Hindlimb muscle (tissue), 1 donor: ENCODE measurements at places on chromosomes 4 and X.
A peak's percentile ranks its signal among the peaks of the same experiment; 100 is the strongest.

DNA sequence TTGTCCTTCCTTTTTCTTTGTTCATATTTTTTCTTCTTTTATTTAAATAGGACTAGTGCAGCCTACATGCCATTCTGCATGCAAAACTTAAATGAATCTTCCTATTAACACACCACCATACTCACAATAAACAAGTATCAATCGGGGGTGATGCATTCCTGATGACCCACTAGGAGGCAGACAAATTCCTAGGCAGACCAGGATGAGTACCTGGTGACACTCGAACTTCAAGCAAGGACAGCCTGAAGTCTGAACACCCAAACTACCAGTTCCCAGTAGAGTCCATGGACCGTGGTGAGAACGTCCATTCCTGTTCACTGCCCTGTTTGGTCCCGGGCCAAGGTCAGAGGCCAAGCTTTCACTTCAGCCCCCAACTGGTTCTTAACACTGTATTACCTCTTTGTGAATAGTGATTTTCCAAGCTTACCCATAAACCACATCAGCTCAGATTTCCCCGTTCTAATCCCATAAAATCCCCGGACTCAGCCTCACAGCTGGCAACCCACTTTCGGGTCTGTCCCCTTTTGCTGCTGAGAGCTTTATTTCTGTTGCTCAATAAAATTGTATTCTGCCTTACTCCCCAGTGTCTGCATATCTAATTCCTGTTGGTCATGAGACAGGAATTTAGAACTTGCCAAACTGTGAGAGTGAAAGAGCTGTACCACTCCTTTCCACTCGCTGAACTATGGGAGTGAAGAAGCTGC lies 1286.6 kb downstream of the FSTL5 start:
- no peak for DNase-seq

GRCh38 chrX:3532581-3533085 lies 180.8 kb downstream of the PRKX start:
- DNase-seq: no peak

GRCh38 chrX:118325453-118325852 lies 20.5 kb upstream of the WDR44 start:
- DNase-seq: no peak

DNA sequence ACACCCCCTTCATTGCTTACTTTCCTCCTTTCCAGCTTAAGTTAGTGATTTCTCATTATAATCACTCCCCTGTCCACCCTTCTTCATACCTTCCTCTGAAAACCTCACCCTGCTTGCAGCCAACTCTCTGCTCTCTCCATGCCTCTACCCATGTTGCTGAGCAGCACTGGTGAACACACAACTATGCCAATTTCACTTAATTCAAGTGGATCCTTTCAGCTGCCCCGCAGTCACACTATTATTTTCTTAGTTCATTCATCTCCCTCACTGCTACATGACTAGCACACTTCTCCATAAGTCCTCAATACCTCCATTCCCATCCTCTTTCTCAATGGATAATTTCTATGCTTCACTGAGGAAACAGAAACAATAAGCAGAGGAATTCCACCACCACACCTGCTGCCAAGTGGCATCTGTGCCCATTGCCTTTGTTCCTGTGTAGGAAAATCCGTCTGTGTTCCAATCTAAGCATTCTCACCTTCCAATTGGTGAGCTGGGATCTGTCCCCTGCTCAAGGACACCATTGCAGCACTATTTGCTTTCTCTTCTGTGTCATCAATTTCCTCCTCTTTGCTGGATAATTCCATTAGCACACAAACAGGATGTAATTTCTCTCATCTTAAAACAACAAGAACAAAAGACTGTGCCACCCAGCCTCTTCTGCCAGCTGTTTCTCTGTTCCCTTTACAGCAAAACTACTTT lies 25.2 kb upstream of the PRSS48 start:
- no peak for DNase-seq

DNA sequence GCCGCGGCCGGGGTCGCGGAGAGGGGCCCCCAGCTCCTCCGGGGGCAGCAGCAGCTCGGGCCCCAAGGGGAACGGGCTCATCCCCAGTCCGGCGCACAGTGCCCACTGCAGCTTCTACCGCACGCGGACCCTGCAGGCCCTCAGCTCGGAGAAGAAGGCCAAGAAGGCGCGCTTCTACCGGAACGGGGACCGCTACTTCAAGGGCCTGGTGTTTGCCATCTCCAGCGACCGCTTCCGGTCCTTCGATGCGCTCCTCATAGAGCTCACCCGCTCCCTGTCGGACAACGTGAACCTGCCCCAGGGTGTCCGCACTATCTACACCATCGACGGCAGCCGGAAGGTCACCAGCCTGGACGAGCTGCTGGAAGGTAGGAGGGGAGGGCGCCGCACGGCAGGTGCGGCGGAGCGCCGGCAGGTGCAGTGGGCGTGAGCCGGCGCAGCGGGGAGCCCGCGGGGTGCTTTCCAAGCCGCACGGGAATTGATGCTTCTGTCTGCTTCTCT lies 886 bp downstream of the DCLK2 start:
- DNase-seq: peak; percentile 37

GRCh38 chrX:140723121-140723715 lies 13.7 kb downstream of the LINC00632 start:
- DNase-seq: no peak

DNA sequence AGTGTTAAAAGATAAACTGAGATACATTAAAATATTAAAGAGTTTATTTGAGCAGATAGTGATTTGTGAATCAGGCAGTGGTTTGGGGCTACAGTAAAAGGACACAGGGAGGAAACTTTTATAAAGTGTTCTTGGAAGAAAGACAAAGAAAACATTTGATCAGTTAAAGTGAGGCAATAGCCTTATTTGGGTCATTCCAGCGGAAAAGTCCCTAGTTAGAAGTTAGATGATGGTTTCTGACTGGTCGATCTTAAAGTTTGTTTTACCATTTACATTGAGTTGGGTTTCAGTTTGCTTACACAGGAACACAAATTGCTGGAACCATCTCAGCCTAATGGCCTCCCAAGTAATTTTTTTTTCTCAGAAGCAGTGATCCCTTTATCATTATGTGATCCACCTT lies 69.7 kb downstream of the PPP1R2C start:
- no peak for DNase-seq

GRCh38 chr4:27514711-27515110 lies 654.1 kb downstream of the STIM2 start:
- DNase-seq: no peak

GRCh38 chr4:122980860-122981259 lies 58.5 kb upstream of the NUDT6 start:
- DNase-seq: no peak

DNA sequence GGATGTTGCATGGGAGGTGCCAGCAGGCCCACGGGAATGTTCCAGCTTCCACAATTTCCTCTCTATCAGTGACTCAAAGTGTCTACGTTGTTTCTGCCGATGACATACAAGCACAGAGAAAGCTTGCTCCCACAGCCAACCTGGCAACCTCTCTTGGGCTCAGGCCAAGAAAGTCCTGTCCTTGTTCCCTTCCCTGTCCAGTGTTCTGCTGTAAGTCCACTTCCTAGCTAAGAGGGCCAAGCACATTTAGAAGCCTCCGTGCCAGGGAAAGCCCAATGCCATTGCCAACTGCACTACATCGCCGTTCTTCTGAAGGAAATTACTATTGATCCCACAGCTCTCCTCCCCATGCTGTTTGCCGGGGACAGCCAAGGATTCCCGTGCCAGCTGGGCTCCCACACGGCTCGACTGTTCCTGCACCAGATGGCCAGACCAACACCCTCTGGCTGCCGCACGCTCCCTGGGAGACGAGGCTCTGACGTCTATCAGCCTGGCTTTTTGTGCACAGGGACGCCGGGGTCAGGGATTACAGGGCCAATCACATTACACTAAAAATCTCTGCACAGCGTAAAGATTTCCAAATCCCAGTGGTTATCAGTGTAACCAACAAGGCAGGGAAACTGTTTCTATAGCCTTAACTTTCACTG lies 284.0 kb downstream of the BCOR start:
- peak; percentile 43 for DNase-seq

GRCh38 chr4:133584714-133585113 lies 435.6 kb downstream of the PCDH10 start:
- DNase-seq: no peak

- no peak for DNase-seq
These were observed 91.3 kb upstream of the DCLK2 start for GRCh38 chr4:149986917-149987316.

GRCh38 chr4:47088298-47088697 lies 56.9 kb downstream of the GABRB1 start:
- DNase-seq: no peak

GRCh38 chr4:119014658-119015057 lies 121.0 kb upstream of the MYOZ2 start:
- DNase-seq: no peak

DNA sequence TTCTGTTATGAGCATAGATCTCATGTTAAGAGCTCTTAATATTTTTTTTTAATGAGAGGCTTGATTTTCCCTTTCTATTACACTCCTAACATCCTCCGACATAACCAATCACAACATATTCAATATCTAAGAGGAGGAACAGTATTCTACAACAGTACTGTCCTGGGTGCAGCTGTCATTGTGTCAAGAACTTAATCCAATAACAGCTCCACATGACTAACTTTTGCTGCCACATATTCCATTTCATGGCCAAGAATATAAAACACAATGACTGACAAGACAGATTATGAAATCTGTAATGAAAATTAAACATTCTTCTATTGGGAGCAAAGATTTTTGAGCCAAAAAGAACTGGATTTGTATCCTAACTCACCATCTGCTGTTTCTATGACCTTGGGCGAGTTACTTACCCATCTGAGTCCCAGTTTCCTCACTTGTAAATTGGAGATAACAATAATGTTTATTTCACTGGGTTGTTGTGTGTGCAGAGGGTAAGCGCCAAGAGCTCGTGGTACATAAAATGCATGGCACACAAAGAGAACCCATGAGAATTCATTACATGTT lies 405.6 kb downstream of the SPRY1 start:
- no peak for DNase-seq

DNA sequence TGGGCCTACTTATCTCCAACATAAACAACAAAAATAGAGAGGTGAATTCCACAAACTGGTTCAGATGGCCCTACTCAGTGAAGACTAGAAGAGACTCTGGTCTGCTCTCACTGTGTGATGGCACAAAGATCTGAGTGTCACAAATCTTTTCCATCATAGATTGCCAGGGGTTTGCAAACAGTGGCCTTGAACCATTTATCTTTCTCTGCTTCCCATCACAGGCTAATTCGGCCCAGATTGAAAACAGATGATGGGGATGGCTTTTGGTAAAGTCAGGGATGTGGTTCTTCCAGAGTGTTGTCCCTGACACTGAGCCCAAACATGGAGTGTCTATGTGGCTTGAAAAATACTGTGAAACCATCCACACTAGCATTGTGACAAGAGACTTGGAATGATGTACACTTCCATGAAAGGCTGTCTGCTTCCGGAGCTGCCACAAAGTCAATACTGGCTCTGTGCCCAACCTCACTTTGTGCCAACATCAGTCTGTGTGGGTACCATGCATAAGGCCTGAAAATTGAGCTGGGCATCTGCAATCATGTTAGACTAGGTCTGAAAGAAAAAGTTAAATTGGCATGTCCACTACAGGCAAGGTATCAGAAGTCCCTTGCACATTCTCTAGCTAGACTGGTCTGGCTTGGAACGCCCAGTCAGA lies 25.2 kb upstream of the PLAC1 start:
- no peak for DNase-seq

GRCh38 chr4:181259081-181259709 lies 984.0 kb upstream of the TENM3 start:
- DNase-seq: no peak

- DNase-seq: no peak
These were observed 3.7 kb upstream of the TREX2 start for GRCh38 chrX:153449368-153450113.
